ENCODE measurements at places on chromosomes 5 and 9. TPM values are rescaled to one million over a fixed set of nuclear protein-coding genes. Genes with fewer than 3 reads are reported as not detected.

The PCDHAC2 gene
- 0.36 TPM for total RNA-seq

- DNase-seq, result no peak
Observed at GRCh38 chr5:133723126-133723525, 110.8 kb upstream of the FSTL4 start.

DNA sequence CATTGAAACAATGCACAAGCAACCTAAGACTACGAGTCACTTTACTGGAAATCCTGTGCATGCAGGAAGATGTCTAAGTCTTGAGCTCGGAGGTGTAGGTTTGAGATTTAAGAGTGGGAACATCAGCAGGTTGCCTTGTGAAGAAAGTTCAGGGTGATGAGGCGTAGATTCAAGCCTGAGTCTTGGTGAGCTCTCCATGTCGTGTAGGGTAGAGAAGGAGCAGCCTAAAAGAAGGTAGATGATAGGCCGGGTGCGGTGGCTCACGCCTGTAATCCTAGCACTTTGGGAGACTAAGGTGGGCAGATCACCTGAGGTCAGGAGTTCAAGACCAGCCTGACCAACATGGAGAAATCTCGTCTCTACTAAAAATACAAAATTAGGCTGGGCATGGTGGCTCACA, 30.2 kb upstream of the ANKRD18A start:
- no peak for DNase-seq

The EGFL7 gene
- total RNA-seq, result 81.5 TPM

The ZNF354C gene
- 5.2 TPM for total RNA-seq

DNA sequence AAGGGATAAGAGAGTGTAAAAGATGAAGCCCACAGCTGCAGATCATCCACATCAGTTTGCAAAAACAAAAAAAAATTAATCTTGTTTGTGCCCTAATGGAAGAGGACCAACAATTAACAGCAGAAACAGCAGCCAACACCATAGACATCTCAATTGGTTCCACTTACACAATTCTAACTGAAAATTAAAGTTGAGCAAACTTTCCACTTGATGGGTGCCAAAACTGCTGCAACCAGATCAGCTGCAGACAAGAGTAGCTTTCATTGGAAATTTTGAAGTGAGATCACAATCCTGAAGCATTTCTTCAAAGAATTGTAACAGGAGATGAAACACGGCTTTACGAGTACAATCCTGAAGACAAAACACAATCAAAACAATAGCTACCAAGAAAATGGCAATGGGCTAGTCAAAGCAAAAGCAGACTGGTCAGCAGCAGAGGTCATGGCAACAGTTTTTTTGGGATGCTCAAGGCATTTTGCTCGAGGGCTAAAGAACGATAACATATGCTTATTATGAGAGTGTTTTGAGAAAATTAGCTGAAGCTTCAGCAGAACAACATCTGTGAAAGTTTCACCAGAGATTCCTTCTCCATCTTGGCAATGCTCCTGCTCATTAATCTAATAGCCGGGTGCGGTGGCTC, 4.1 kb upstream of the RBM27 start:
- DNase-seq, result no peak

DNA sequence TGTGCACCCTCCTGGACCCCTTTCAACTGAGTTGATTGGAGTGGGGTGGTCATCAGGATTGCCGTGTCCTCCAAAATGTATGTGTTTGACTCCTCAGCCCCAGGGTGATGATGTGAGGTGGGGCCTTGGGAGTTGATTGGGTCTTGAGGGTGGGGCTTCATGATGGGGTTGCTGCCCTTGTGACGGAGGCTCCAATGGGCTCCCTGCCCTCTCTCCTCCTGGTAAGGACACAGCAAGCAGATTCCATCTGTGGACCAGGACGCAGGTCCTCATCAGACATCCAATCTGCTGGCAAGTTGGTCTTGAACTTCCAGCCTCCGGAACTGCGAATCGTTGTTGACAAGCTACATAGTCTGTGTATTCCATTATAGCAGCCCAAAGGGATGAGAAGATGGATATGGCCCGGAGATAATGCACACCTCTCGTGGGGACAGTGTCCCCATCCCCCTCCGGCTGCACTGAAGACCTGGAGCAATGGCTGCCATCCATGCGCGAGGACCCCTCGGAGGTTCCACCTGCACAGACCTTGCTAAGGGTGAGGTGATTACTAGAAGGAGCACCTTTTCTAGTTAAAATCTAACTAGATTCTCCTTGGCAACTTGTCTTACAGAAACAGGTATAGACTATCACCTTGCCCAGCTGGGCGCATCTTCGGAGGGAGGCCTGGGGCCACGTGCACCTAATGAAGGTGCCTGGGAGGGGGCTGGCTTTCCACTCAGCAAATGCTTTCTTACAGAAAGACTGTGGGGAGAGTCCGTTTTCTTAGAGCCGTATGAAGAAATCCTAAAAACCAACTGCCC, 75.7 kb upstream of the IRX4 start:
- no peak for DNase-seq

The PCDHB16 gene
- total RNA-seq, result 1.4 TPM

- no peak for DNase-seq
Observed at GRCh38 chr5:98296426-98296825, 477.0 kb upstream of the RGMB start.

The MSMP gene
- not detected for total RNA-seq

GRCh38 chr9:76618762-76619161, 145.5 kb upstream of the PCA3 start:
- no peak for DNase-seq

DNA sequence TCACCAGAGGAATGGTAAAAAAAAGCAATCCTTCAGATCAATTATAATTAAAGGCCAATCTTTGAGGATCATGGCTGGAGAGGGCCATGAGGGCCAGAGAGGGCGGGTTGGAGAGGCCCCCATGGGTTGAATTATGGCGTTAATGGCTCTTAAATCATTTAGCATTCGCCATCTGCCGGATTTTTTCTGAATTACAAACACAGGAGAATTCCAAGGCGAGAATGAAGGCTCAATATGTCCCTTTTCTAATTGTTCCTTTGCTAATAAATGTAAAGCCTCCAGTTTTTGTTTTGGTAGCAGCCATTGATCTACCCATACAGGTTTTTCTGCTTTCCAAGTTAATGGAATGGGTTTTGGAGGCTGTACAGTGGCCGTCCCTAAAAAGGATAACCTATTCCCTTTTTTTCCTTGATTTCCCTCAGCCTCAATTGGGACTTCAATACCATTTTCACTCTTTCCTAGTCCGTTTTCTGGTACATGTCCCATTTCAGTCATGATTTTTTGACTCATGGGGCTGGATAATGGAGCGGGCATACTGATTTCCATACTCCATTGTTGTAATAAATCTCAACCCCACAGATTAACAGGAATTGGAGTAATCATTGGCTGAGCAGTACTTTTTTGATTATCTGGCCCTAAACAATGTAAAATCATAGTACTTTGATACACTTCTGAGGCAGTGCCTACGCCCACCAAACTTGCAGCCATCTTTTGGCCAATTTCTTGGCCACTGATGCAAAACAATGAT, 6.7 kb upstream of the TMEM141 start:
- no peak for DNase-seq

DNA sequence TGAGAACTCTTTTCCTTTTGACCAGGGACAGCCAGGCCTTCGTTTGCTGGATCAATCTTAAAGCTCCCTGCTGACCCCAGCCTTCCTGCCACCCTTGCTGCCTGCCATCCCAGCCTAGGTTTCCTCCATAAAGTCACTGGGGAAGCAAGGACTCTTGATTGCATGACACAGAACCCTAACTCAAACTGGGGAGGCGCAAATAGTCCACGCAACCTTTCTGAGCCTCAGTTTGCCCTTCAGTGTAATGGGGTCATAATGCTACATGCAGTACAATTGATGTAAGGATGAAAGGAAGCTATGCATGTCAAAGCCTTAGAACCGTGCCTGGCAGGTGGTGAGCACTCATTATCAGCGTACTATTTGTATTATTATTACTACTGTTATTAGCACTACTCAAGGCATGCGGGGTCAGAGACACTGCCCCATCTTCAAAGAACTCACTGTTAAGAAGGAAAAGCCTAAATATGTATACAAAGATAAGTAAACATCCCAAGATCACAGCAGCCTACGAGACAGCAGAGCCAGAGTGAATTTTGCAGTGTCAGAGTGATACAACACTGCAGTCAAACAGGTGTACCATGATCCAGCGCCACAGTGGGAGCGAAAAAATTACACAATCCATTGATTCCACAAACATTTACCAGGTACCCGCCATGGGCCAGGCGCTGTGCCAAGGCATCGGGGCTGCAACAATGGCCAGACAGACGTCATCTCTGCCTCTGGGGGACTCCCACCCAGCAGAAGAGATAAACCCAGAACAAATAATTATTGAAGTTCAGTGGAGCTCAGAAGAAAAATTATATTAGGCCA, 16.9 kb upstream of the CPLX2 start:
- DNase-seq, result no peak

GRCh38 chr5:154498591-154498990, 20.6 kb upstream of the HAND1 start:
- DNase-seq, result no peak

The PFN3 gene
- not detected for total RNA-seq

- no peak for DNase-seq
Observed at GRCh38 chr5:43540746-43541145, 16.1 kb downstream of the PAIP1 start.

The FAM221B gene
- total RNA-seq, result not detected

The CARD6 gene
- 6.1 TPM for total RNA-seq

The IL33 gene
- total RNA-seq, result 27.1 TPM

The FOXD4L3 gene
- total RNA-seq, result not detected

The CCDC171 gene
- total RNA-seq, result 1.8 TPM

- no peak for DNase-seq
Observed at GRCh38 chr5:149727336-149728035, 2.6 kb upstream of the PPARGC1B start.

GRCh38 chr9:23254404-23255184, 571.4 kb downstream of the ELAVL2 start:
- DNase-seq, result no peak

Data from left ventricle myocardium inferior (tissue), 1 donor.